ENCODE measurements at places on chromosomes 5 and 9. TPM values are rescaled to one million over a fixed set of nuclear protein-coding genes. Genes with fewer than 3 reads are reported as not detected.

Gene PTGER4
- total RNA-seq: not detected

DNA sequence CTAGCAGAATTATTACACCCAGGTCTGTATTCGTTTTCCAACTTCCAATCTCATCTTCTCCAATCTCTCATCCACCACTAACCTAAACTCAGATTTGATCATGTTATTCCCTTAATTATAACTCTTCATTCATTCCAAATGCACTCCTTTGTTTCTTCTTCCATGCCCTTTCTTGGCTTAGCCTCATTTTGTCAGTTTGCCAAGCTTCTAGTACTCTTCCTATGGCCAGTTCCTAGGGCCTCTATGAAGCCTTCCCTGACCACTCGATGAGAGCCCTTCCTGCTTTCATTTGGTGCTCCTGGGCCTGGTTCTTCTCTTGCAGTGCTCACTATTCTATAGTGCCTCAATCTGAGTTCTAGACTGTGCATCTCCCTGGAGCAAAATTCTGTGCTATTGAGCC, 5.8 kb downstream of the FAM219A start:
- DNase-seq: no peak

Gene S1PR3
- 2.9 TPM for total RNA-seq

DNA sequence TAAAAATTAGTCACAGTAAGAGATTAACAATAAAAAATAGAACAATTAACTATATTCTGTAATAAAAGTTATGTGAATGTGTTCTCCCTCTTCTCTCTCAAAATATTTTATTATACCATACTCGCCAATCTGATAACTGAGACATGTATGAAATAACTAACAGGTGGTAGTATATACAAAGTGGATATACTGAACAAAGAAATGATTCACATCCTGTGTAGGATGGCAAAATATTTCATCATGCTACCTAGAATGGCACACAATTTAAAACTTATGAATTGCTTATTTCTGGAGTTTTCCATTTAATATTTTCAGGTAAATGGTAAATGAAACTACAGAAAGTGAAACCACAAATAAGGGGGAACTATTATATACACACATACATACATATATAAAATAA, 152.5 kb downstream of the RNF180 start:
- no peak for DNase-seq

Gene SLC34A1
- not detected for total RNA-seq

DNA sequence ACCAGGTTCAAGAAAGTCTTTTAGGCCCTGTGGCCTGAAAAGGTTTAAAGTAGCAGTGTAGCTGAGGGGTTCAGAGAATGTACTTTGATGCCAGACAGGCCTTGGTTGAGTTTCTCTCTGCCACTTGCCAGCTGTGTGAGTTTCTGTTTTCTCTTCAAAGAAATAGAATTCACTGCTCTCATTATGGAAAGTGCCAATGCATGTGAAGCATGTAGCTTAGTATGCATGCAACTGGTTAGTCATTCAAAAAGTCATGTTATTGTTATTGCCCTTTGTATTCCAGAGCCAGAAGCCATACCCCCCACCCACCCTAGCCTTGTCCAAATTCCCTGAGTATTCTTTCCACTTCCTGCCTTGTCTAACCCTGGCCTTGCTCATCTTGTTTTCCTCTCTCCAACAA, 101.7 kb downstream of the ADRB2 start:
- DNase-seq: no peak

DNA sequence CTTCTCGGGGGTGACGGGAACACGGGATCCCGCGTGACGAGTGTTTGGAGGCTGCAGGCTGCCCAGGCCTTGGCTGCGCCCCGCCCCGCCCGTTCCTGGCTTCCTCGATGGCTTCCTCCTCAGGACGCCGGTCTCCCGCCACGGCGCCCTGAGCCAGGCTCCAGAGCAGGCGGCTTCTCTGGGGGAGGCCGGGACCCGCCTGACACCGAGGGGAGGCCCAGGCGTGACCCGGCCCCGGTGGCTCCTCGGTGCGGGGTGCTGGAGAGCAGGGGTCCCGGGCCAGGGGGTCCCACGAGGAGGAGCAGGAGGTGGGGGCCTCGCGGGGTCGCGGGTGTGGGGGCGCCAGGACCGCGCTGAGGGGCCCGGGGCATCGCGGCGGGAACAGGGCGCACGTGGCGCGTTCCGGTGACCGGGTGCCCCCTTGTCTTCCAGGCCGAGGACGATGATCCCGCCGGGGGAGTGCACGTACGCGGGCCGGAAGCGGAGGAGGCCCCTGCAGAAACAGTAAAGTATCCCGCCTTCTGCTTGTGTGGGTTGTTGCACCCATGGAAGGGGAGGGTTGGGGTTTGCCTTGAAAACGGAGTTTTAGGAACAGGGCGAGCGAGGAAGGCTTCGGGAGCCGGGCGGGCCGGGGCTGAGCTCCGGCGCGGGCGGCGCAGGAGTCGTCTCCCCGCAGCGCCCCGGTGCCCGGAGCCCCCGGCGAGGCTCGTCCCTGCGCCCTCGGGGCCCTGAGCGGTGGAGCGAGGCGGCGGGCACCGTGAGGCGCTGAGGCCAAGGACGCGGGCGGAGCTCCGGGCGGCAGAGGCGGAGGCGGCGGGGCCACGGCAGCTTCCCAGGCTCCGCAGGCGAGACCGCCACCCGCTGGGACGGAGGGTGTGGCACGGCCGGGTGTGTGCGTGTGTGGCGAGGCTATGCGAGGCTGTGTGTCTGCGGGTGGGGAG, 22.2 kb downstream of the AHRR start:
- peak; percentile 72 for DNase-seq

DNA sequence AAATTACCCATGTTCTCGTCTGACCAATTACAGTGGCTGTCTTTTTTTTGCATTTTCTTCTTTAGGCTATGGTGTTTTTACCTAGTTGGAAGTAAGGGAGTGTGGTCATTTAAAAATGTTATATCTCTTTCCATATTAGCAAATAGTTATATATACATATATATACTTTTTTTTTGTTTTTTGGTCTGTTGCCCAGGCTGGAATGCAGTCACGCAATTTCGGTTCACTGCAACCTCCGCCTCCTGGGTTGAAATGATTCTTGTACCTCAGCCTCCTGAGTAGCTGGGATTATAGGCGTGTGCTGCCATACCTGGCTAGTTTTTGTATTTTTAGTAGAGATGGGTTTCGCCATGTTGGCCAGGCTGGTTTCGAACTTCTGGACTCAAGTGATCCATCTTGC, 12.3 kb downstream of the MARCHF6 start:
- no peak for DNase-seq

GRCh38 chr5:138178516-138179276, at the start of the genes BRD8 and KIF20A:
Gene BRD8 (minus strand): TSS chr5:138178630. CDS start chr5:138178614, 16 bp downstream.
Gene KIF20A (plus strand): TSS chr5:138179112. CDS start chr5:138179681, 569 bp downstream.
- DNase-seq: peak; percentile 91

Gene ADAMTS6
- total RNA-seq: 2.1 TPM

Gene SMC2
- total RNA-seq: 10.3 TPM

GRCh38 chr5:62457071-62457470, 44.5 kb downstream of the IPO11 start:
- no peak for DNase-seq
